Epithelial cell of proximal tubule (primary cell): ENCODE measurements at places on chromosomes 3 and 15. TPM values are rescaled to one million over a fixed set of nuclear protein-coding genes. Genes with fewer than 3 reads are reported as not detected.

DLEC1 gene
- total RNA-seq, result not detected in 2 replicates

DNA sequence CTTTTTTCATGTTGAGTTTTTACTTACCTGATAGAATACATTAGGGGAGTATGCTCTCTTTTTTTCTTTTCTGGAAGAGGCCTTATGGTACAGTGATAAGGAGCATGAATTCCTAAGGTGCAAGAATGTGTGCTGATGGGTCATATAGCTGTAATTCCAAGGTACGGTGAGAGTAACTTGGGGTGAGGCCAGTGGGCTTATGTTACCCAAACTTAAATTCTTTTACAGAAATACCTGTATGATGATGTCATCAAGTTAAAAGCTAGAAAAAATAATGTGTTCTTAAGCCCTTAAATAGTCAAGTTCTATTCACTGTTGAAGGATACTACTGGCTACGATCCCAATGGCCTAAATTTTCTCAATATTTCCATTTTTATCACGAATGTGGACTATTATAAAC lies 111.2 kb downstream of the GMPS start:
- no peak for DNase-seq

- DNase-seq, result no peak
Observed at GRCh38 chr3:107347751-107348150, 29.5 kb upstream of the CCDC54 start.

ERC2 gene
- total RNA-seq, result 2.7 and 6.0 TPM in 2 replicates

DNA sequence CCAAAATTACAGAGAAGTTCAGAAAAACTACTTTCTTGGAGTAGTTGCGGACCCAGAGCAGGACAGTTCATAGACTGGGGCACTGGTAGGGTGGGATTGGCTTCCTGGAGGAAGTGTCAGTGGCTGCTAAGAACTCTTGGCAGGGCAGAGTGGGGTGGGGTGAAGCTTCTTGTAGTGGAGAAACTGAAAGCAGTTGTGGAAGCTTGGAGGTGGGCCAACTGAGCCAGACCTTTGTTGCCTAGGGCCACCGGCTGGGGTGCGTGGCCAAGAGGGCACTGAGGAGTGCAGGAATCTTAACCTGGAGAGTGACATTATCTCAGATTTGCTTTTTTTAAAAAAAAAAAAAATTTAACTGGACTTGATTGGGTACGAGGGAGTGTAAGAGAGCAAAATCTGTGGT lies 3.1 kb downstream of the KAT2B start:
- DNase-seq, result no peak

GRCh38 chr15:70101459-70102113 lies 3.9 kb upstream of the TLE3 start:
- DNase-seq, result no peak

EFHB gene
- total RNA-seq, result 3.3 and 5.5 TPM in 2 replicates

CCNB2 gene
- total RNA-seq, result 108 TPM in 2 replicates

P2RY1 gene
- 0.06 and 0.51 TPM in 2 replicates for total RNA-seq

DNA sequence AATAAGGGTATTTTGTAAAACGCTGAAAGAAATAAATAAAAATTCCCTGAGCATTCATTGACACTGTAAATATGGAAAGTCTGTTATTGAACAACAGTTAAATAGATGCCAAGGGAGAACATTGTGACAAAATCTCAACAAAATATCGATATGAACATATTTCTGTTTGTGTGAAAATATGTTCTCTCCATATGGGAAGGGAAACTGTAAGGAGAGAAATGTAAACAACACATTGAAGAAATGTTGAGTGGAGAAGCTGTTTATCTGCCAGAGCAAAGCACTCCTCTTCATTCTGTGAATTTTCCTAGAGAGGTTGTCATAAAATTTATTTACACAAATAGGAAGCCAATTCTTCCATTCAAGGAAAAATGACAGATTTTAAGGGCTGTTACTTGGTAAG lies 57.1 kb upstream of the EOMES start:
- no peak for DNase-seq

PARP15 gene
- 0.07 TPM in 1 of 2 replicates, not detected in the other for total RNA-seq

EXD1 gene
- not detected in 2 replicates for total RNA-seq

GRCh38 chr15:59678620-59679019 lies 10.5 kb downstream of the BNIP2 start:
- no peak for DNase-seq

MASP1 gene
- not detected in 2 replicates for total RNA-seq

WDR49 gene
- not detected in 2 replicates for total RNA-seq

- DNase-seq, result no peak
Observed at GRCh38 chr15:94164202-94164807, 67.1 kb upstream of the MCTP2 start.

- DNase-seq, result no peak
Observed at GRCh38 chr3:126474498-126475412, 936 bp downstream of the ZXDC start.

DNA sequence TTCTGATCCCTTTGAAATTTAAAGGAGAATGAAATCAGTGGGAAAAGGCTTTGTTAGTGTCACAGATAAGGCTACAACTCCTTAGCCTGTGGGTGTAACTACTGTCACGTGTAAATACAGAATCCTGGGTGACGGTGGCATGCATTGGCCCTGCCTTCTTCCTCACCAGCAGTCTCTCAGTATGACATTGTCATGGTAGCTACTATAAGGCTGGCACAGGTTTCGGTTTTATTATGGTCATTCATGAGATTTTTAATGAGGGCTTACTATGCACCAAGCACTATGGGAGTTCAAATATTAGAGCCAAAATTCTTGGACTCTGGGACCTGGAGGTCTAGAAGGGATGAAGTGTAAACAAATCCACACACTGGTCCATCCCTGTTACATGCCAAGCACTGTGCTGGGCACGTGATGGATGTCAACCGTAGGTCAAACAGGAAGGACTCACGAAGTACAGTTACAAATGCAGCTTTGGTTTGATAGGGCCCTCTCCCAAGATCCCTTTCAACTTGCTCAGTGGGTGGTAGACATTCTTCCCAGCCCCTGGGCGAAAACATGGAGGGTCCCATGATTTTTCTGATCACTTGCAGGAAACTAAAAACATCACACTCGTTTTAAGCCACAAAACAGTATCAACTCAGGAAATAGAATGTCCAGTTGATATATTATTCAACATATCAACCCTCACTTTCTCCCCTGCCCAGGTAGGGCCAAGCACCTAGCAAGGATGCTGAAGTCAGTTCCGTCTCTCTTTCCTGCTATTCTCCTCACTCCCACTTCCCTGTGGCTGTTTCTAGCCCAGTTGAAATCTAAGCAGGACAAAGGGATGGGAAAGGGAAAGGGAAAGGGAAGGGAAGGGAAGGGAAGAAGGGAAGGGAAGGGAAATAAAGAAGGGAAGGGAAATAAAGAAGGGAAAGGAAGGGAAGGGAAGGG lies 25.3 kb downstream of the BFSP2 start:
- DNase-seq, result no peak

GRCh38 chr3:113606539-113607218 lies 74.3 kb downstream of the SIDT1 start:
- no peak for DNase-seq

- DNase-seq, result no peak
Observed at GRCh38 chr3:127172211-127172610, 20.7 kb upstream of the PRR23E start.

NPAP1 gene
- total RNA-seq, result 0.07 TPM in 1 of 2 replicates, not detected in the other

GRCh38 chr15:51888593-51889195 lies 59.2 kb downstream of the TMOD3 start:
- no peak for DNase-seq

CLDN16 gene
- 8.5 and 29.7 TPM in 2 replicates for total RNA-seq

DNA sequence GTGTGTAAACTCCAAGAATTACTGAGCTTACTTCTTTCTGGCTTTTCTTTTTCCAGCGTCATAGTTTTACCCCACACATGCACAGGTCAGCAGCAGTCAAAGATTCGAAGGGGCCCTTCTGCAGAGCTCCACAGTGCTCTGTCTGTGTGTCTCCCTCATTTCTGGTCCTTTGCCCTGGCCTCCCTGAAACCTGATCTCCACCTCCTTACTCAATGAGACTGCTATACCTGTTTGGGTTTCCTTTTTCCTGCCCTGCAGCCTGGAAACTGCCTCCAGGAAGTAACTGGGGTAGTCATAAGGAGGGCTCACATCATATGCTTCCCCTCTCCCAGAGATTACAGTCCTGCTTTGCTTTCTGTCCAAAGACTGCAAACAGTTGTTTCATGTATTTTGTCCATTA lies 82.8 kb upstream of the TNIK start:
- no peak for DNase-seq

DNA sequence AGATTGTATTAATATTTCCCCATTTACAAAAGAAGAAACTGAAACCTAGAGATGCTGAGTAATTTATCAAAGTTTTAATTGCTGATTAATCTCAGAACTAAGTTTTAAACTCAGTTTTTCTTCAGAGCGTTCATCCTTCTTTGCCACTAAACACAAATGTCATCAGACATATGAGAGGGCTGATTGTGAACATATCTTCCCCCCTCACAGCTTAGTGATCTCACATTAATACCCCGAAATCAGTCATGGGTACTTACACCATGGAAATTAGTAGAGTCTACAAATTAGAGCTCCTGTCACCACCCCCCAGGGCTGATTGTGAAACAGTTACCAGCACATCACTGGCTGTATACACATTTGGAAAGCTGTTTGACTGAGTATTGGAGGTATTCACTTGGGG lies 189.3 kb upstream of the SGO1 start:
- DNase-seq, result no peak

- no peak for DNase-seq
Observed at GRCh38 chr3:15264486-15264885, 58.4 kb downstream of the CAPN7 start.

DNA sequence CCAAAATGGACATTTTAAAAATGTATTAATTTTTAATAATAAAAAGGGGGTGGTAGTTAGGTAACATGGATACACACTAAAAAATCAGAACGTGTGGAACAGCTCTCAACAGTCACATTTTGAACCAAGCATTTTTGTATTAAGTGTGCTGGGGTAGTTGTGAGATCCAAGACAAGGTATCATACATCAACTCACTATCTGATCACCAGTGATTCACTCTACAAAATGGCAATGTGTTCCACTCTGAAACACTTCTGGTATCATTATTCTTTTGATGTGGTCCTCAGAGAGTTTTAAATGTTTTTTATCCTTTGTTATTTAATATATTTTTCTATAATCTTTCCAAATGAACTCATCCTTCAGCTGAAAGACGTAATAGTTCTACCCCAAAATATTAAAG lies 5.4 kb downstream of the HACL1 start:
- DNase-seq, result no peak

DNA sequence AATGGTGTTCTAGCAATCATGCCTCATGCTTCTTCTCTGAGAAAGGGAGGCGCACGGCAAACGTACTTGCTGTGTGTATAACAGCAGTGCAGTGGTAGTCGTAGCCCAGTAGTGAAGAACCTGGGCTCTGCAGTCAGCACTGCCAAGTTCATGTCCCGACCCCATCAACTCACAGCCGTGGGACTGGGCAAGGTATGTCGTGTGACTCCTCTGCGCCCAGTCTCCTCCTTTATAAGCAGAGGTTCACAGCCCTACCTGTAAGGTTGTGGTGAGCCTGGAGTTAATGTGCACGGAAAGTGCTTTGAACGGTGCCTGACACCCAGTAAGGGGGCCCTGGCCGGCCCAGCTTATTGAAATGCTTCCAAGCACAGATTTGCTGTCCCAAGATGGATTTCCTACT lies 26.6 kb downstream of the EHD4 start:
- no peak for DNase-seq

GRCh38 chr15:96416934-96417759 lies 86.6 kb downstream of the NR2F2 start:
- no peak for DNase-seq

DNA sequence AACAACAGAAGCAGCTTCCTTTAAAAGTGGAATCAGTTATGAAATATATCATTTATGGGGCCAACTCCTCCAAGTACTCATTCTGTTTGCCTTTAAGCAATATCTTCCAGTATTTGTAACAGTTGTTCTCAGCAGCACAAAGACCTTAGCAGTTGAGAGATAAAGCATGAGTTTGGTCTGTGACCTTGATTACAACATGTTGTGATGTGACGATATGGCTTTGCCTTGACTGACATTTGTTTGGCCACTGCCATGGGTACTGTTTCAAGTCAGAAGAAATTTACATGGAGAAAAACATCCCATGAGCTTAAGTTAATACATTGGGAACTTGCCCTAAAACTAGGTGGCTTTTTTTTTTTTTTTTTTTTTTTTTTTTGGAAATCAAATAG lies 175.1 kb upstream of the KBTBD8 start:
- DNase-seq, result no peak

- no peak for DNase-seq
Observed at GRCh38 chr15:63698692-63699091, 101.5 kb downstream of the FBXL22 start.

DNA sequence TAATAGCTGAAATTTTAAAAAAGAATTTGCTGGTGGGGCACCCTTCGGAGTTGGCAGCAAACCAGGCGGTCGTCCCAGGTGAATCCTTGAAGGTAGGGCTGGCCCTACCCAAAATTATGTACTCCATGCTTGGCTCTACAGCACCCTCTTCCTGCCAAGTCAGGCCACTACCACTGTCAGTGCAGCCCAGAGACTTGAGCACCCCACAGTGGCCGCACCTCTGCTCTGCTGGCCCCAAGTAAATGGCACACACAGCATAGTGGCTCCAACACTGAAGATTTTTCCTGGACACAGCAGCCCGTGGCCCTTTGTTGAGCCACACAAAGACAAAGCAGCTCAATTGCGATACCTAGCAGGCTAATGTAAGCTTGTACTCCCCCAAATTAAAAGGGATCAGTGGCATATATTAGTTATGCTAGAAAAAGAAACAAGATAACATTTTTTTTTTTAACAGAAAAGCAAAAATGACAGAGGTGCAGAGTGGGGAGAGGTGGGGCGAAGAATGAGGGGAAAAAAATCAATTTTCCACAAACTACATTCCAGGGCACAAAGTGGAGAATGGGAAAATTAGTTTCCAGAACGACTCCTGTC lies 250.5 kb downstream of the UACA start:
- DNase-seq, result no peak

DNA sequence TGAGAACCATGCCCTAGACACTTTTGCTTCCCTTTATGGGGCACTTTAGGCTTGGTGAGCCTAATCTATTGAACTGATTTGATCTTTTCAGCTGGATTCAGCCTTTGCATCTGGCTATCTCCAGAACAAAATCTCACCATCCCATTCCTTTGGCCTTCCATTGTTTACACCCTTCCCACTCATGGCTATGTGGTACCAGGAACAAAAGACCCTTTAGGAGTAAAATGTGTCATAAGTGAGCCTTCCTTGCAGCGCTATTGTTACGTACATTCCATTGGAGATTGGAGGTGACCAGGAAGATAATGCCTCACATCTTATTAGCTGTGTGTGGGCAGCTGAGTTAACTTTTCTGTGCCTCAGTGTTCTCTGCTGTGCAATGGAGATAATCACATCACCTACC lies 188.4 kb downstream of the SATB1 start:
- no peak for DNase-seq

SPESP1 gene
- 0.51 and 2.1 TPM in 2 replicates for total RNA-seq
